Glutamatergic neuron (in vitro differentiated cells): ENCODE measurements at places on chromosomes 3 and 15.

DNA sequence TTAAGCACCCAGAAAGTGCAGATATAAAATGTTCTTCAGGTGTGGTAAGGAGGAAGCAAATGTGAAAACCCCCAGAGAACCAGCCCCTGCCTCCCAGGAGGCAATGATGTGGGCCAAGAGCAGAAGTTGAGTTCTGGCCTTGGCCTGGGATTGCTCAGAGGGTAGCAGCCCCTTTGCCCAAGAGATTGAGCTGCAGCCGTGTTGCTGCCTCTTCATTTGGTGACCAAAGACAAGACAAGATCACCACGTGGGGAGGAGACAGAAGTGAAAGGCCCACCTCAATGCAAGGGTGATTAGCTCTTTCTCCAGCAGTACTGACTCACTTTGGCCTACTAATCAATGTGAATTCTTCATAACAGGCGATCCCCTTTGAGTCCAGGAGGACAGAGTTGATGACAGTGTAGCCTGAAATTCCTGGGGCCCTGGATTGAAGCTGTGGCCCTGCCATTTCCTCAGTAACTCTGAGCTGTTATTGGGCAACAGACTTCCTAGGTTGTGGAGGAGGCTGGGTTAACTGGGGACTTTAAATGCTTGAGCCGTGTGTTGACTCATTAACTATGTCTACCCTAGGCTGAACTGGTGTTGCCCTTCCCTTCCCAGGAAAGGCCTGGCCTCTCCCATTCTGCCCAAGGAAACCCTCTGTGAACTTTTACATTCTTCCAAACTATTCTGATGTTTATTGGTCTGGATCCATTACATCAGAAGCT is 86.5 kb downstream of the ST6GAL1 start:
- no peak for DNase-seq

GRCh38 chr15:43854801-43855200 is 28.0 kb downstream of the WDR76 start:
- DNase-seq, result no peak

DNA sequence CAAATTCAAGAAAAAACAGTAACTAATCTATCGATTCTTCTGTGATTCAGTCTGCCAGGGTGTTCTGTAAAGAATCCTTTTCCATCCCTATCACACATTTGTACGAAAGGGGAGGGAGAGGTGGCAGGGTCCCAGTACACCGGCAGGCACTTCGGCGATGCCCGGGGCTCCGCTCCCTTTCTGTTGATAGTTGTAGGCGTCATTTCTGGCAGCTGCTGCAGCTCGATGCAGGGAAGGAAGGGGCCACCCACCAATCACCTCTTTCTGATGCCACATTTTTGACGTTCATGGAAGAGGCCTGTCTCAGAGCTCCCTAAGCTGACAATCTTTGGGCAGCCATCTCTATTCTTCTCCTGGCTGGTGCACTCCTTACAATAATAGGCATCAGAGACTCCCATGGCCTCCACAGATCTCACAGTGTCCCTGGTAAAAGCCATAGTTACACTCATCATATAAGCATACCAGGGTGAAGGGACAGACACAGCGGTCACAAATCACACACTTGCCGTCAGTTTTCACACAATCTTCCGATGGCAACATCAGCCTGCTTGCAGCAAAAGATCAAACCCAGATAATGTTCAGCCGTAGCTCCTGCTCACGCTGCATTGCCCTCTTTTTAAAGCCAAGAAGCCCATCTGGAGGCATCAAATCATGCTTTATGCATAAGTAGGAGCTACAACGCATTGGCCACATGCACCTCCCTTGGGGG is 60.8 kb upstream of the ZBTB38 start:
- no peak for DNase-seq

DNA sequence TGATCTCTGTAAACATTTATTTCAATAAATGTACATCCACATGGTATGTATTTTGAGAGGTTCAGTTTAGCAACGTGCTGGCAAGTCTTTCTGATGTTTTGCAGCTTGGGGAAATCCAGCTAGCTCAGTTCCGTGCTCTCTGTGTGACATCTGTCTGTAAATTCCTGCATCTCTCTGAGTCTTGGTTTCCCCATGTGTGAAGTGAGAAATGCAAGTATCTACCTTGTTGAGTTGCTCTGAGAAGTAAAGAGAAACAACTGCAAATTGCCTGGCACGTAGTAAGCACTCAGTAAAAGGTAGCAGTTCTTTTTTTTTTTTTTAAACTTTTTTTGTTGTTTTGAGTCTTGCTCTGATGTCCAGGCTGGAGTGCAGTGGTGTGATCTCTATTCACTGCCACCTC is 30.2 kb upstream of the MORF4L1 start:
- no peak for DNase-seq

DNA sequence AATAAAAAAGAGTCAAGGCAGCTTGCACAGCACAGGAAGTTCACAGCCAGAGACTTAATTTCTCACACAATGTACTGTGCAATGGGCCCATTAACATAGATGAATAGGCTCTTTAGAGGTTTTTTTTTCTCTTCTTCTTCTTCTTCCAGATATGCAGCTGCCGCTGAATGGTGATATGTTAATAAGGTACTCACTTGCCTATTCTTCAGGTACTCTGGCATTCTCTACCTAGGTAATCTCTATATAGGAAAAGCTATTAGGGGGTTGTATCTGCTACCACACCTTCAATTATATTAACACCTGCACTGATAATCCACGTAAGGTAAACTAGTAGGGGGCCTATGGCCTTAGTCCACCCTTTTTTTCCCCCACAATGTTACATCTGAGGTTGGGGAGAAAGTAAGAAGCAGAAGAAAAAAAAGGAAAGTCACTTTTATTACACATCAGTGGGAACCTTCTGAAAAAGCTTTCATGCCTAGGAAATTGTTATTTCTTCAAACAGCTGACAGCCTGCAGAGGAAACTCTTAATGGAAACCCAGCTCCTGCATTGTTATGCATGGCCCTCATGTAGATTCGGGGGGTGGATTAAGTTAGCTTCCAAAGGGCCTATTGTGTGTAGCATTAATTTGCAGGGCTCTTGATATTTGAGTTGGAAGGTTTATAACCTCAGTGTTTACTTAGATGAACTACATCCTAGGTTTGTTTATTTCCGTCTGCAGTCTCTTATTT is 525.5 kb downstream of the ZIC1 start:
- DNase-seq, result no peak

DNA sequence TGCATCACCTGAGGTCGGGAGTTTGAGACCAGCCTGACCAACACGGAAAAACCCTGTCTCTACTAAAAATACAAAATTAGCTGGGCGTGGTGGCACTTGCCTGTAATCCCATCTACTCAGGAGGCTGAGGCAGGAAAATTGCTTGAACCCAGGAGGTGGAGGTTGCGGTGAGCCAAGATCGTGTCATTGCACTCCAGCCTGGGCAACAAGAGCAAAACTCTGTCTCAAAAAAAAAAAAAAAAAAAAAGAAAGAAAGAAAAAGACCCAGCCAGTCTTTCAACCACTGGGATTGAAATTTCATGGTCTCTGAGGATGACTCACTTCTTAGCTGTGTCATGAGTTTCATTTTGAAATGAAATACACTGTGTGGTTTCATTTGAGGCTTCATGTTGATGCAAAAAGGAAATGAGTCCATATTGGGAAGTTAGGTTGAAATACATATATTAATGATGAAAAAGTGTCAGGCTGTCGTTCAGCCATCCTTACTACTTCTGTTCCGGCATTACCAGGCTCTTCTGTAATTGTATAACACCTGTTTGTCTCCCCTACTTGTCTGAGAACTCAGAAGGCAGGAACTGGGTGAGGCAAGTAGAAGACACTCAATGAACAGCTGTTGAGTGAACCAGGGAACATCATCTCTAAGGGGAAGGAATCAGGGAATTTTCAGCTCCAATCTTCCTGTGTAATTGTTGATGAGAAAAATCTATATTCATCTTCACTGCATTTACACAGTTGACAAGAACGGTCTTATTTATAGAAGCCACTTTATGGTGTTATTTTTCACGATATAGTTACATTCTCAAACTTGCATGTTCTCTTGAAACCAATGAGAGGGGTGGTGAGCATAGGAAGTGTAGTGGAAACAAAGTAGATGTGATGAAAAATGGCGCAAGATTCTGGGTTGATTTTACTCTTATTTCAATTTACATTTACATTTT is 87.4 kb downstream of the NFKBIZ start:
- no peak for DNase-seq

GRCh38 chr3:125037498-125038150 is 18.2 kb downstream of the HEG1 start:
- no peak for DNase-seq

DNA sequence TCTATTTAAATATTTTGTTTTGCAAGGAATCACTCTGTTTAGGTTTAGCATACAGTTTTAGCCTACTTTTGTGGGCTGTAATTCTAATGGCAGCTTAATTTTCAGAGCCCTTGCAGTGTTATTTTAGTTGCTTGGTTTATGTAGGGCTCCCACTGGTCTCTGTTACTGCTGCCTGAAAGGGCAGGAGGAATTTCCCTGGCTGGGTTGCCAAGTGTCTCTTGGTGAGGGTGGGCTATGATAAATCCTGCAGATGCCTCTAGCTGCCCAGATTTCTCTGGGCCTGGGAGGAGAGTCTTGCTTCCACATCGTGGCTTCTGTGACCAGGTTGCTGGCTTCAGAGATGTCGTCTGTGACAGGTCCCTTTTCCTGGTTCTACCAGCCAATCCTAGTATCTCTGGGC is 36.2 kb downstream of the ILDR1 start:
- DNase-seq, result no peak
